Left renal pelvis (tissue), 4 donors: ENCODE measurements at places on chromosomes 2 and 18.
A peak's percentile ranks its signal among the peaks of the same experiment; 100 is the strongest.

DNA sequence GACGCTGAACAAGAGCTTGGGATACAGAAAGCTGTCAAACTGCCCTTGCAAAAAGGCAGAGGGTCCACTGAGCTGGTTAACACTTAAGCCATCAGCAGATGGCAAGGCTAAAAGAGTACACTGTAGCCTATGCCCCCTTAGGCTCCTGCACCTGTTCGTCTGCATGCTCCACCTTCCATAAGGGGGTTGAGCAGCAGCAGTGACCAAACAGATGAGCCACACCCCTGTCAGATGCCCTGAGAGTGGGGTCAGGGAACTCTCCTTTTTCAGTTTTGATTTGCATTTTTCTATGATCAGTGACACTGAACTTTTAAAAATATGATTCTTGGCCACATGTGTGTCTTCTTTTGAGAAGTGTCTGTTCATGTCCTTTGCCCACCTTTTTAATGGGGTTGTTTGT, 402.5 kb upstream of the FAM98A start:
- DNase-seq, result no peak

DNA sequence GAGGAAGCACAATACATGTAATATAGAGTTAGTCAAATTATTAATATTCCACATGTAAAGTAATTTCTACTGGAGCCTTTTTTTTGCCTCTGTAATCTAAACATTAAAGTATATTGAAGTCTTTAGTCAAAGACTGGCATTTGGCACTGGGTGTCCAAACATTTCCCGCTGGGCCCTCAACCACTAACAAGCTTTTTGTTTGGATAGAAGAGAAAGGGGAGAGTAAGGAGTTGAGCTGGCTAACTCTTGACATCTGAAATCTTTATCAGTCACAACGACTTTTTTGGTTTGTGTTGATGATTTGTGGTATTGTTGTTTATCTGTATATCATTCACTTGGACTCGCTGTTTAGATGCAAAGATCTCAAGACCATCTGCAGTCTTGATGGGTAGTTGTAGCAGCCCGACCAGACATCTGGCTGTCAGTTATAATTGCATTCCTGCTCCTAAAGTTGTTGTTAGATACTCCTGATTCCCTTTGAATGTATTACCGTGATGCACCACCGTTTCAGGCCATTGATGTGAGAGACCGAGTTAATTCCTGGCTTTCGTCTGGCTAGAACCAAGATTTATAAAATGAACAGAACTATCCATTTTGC, 379.6 kb downstream of the MTX2 start:
- DNase-seq, result no peak

DNA sequence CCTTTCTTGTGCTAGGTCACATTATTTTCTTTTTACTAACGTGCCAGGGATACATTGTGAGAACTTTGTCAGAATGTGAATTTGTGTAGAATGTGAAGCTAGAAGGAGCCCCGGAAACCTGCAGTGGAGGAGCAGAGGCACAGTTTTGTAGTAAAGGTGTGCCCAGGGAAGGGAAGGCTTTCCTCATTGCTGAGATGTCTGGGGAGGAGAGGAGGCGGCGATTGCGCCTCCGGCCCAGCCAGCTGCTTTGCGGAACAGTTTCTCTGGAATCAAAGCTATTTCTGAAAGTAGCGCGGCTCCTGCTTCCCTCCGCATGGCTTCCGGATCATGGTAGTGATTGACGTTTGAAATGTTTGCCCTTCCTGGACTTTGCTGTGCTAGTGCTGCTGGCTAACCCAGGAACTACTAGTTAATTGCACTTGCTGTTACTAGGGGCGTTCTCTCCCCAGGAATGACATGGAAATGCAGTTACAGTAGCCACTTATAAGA, 83.1 kb upstream of the RBM44 start:
- no peak for DNase-seq

GRCh38 chr2:135742325-135742757, 686 bp downstream of the UBXN4 start:
- peak; percentile 51 for DNase-seq

DNA sequence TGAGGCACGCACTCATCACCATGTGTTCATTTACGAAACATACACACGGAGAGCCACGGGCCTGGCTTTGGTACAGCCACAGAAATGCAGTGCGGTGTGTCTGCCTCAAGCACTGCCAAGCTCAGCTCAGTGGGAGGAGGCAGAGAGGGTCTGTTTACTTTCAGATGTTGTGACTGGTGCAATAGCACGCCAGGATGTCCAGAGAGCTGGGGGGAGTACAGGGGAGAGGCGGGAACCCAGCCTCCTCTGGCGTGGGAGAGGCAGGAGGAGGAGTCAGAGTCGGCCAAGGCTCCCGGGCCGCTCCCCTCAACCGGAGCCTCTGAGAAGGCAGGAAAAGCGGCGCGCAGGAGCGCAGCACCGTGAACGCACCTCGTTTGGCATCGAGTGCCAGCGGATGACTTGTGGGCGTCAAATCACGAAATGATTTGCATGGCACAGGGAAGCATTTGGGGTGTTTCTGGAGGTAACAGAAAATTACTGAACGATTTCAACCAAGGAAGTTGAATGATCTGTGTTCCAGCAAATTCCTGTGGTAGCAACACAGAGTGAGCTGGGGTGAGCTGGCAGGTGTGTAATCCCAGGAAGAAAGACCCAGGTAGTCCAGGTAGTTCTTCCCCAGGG, 143.0 kb downstream of the ZNF516 start:
- peak; percentile 55 for DNase-seq

GRCh38 chr2:225668606-225669266, 269.2 kb downstream of the NYAP2 start:
- DNase-seq, result peak; percentile 19

- DNase-seq, result peak; percentile 29
These were observed 7.8 kb upstream of the ARMC9 start for GRCh38 chr2:231190531-231191197.

DNA sequence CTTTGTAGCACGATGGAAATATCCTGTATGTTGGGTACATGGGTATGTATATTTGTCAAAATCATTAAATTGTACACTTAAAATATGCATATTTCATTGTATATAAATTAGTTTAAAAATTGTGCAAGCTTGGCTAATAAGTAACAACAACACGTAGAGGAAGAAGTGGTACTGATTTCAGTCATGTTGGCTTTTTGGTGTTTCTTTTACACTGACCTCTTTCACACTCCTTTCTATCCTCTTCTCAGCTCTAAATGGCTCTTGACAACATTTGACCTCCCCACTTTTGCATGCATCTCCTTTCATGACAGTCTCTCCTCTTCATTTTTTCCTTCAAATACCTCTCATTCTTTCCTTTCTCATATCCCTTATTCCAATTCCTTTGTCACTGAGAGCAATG, 801.4 kb upstream of the ZEB2 start:
- DNase-seq, result no peak

- no peak for DNase-seq
These were observed 20.1 kb upstream of the MGAT5 start for GRCh38 chr2:134233728-134234136.

- DNase-seq, result no peak
These were observed 182.9 kb downstream of the PRKCE start for GRCh38 chr2:45834372-45834771.

GRCh38 chr2:905833-906140, 44.9 kb upstream of the SNTG2 start:
- DNase-seq, result no peak

GRCh38 chr18:3126457-3127097, 93.2 kb downstream of the MYOM1 start:
- no peak for DNase-seq
